ENCODE measurements at places on chromosomes 5 and 9.
A peak's percentile ranks its signal among the peaks of the same experiment; 100 is the strongest.

- no peak for DNase-seq
These were observed 17.3 kb downstream of the NFIB start for GRCh38 chr9:14296495-14297113.

GRCh38 chr5:117255211-117256027 lies 680.8 kb upstream of the SEMA6A start:
- no peak for DNase-seq

DNA sequence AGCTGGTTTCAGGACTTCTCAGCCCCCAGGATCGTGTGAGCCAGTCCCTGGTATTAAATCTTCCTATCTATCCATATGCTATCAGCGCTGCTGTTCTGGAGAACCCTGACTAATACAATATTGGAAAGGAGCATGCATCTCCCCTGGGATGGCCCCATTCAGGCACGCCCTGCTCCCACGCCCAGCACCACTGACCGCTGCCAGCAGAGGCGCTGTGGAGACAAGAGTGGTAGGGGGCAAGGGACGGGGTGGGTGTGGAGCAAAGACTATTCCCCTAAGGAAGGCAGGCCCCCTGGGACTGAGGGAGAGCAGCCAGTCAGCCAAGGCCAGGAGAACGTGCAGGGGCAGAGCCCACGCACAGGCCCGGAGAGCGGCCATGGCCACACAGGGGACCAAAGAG lies 116.0 kb downstream of the VAV2 start:
- peak; percentile 67 for DNase-seq

DNA sequence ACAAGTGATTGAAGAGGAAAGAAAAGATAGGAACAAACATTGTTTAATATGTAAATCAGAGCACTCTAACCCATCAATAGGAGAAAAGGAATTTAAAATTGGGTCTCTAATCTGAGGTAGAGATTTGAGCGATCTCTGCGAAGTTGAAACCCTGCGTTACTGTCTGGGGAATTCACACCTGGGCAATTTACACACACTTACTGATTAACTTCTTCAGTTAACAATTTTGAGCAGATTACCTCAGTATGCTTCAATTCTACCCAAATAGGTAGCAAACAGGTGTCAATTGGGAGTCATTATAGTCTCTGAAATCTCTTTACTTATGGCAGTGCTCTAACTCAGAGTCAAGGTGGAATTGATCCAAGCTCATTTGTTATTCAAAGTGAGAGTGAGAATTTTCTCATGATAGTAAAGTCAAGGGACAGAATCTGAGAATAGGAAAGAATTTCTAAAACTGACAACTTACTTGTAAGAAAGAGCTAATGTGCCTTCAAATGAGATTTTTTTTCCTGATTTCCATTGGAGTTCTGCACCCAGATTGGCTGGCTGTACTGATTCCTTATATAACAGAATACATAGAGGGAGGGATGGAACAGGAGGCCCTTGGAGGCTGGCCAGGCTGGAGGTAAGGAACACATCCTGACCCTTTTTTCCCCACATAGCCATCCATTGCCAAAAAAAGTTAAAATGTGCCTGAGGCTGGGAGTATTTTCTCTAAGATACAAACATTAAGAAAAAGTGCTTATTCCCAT lies 27.1 kb upstream of the IFNA14 start:
- no peak for DNase-seq

DNA sequence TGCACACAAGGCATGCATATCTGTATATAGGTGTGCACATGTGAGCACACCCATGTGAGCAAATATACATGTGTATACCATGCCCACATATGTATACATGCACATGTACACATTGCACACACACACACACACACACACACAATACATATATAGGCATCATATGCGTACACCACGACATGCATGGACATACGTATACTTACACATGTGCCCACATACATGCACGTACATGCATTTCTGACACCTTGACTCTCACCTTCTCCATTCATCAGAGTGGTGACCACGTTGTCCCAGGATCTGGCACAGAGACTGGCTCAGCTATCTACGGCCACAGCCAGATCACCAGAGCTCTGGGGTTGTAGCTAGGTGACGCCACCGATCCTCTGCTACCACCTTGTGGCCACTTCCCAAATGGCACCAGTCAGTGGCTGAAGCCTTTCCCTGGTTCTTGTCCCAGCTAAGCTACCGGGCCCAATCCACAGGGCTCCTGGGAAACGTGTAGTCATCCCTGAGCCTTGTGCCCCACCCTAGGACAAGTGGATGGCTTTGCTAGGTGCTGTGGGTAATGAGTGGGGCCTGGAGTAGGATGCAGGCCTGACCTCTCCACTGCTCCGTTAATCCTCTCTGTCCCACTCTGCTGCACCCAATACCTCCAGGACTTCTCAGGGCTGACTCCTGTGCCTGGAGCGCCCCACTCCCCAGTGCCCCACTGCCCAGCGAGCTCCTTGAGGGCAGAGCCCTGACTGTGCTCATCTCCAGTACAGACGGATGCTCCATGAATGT lies 194.4 kb downstream of the RGS3 start:
- DNase-seq = peak; percentile 96

GRCh38 chr5:37090781-37091180 lies 158.4 kb downstream of the CPLANE1 start:
- no peak for DNase-seq

DNA sequence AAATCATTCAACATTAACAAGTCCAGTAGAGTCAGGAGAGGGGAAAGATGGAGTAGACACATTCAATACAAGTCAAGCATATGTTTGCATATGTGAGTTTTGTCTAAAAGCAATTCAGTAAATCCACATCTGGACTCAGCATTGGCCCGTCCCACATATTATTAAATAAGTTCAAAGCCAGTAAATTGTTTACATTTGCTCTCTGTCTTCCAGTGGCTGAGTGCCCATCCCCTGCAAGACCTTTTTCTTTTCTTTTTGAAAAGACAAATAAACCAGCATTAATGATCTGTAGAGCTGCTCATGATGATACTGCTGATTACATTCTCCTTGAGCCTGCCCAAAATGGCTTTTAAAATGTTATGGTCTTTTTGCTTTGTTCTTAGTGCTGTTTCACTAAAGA lies 71.1 kb downstream of the TNC start:
- DNase-seq = no peak

DNA sequence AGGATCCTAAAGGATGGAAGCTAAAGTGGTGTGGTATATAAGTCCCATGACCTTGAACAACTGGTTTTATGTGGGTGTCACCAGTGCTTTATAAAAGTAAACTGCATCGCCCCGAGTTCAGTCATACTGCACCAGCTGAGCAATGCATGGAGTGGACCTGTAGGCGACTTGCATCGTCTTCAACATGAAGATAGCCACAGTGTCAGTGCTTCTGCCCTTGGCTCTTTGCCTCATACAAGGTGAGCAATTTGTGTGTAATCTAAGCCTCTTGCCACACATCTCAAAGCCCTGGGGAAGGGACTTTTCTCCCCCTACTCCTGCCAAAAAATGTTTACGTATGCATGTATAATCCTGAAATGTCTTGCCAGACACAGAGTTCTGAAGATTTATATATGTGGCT lies at the start of gene SPINK5:
TSS of gene SPINK5 (plus strand) at position 120 of the 400 bp plus-strand sequence. CDS start at position 185, 65 bp downstream.
- DNase-seq = no peak

DNA sequence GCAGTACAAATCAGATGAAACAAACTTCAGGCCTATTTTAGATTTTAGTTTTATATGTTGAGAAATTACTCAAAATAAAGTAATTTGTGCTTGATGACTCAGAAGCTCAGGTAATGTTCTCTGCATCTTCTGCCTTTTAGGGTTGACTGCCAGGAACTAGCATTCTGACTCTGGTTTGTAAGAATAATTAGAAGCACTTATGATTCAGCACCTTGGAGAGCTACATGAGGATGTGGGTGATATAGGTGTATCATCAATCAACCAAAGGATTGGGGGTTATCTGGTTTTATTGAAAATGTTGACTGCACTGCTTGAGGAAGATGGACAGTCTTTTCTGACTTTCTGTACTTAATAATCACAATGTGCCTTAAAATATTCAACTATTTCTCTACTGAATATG lies 118.7 kb upstream of the SGCD start:
- no peak for DNase-seq

DNA sequence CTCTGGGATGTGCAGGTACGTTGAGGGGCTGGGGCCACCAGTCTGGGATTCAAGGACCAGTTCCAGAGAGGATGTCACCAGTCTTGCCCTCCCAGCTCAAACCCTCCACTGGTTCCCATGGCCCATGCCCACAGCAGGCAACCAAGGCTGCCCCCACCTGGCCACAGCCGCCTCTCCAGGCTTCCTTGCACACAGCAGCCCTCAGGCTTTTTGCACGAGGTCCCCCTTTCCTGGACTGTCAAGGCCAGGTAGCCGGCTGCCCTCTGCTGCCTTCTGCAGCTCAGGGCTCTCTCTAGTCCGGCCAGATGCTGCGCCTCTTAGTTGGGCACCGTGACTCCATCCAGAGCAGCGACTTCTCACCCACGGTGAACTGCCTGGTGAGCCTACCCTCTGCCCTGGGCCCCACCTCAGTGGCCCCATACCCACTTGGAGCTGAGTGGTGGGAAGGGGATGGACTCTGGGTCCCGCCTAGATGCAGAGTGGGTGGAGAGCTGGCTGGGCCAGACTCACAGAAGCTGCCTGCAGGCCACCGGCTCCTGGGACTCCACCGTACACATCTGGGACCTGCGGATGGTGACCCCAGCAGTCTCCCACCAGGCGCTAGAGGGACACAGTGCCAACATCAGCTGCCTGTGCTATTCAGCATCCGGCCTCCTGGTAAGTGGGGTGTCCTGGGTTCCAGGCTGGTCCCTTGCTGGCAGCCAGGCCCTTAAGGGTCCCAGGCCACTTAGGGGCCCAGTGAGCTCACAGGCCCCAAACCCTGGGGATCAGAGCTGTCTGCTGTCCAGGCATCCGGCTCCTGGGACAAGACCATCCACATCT lies 2.9 kb downstream of the WDR38 start:
- peak; percentile 60 for DNase-seq

- no peak for DNase-seq
These were observed 1.0 kb upstream of the UBAP1 start for GRCh38 chr9:34177593-34178435.

DNA sequence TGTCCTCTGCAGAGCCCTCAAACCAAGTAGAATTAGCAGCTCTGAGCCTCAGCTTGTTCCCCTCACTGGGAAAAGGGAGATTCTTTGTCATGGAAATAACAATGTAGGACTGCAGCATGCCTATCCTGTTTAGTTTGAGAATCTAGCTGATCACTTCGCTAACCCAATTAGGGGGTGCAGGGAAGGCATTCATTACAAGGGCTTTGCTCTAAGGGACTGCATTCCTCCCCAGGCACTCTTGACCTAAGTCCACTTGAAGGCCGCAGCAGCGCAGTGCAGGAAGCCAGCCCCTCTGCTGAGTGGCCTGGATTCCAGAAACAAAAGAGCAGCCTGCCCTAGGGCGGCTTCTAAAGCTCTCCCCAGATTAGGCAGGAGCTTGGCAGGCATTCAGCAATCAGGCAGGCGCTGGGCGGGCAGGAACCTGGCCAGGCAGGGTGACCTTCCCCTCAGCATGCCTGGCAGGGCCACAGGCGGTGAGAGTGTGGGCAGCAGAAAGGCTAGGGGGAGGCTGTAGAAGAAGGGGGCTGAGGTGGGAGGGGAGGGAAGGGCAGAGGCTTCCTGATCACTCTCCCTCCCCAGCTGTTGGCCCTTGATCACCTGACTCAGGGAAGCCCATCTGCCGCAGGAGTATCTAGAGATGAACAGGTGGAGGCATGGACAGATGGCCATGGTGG lies 24.8 kb downstream of the CCNJL start:
- DNase-seq = peak; percentile 47

GRCh38 chr9:86099701-86100364 lies 475 bp upstream of the GOLM1 start:
- peak; percentile 15 for DNase-seq

- no peak for DNase-seq
These were observed 89.2 kb downstream of the CAMSAP1 start for GRCh38 chr9:135817951-135818717.

DNA sequence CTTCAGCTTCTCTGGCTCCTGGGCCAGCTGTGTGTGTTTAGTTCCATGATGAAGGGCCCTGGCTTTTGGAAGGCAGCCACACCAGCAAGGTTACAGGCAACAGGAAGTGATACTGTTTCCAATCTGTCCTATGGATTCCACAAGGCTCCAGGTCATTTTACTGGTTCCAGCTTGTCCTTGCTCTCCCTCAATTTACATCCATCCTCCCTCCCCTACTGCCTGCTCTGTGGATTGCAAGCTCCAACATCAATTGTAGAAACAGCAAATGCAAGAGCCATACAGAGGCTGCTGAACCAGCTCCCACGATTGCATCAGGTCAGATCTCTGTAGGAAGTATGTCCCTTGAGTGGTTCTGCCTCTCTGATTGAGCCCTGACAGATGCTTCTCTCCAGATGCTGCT lies 409.8 kb downstream of the NTRK2 start:
- DNase-seq = no peak

GRCh38 chr5:39164016-39164415 lies 55.3 kb downstream of the FYB1 start:
- DNase-seq = no peak

GRCh38 chr5:55832446-55832845 lies 18.7 kb upstream of the IL31RA start:
- no peak for DNase-seq

DNA sequence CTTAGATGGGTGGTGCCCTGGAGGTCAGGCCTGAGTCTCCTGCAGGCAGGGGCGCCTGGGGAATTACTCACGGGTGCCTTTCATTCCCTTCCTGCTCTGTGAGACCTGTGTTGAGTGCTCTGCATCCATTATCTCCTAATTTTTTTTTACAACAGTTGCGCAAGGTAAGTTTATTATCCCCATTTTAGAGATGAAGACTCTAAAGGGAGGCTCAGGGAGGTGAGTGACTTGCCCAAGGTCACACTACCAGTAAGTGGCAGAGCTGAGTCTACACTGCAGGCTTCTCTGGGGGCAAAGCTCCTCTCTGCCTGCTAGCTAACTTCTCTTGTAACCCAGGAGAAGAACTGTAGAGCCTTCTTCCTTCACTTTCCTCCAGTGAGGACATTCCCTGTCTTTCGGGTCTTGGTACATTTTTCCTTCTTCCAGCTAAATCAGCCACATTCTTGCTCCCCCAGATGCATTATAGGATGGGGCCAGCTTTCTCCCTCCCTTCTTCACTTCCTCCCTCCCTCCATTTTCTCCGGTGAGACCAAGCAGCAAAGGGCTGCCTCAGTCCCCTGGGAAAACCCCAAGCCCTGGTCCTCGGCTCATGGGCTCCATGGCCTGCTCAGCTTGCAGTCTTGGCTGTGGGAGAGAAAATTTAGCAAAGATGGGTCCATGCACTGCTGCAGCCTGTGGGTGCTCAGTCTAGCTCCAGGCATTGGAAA lies 1.8 kb downstream of the PRR7 start:
- DNase-seq = no peak

- peak; percentile 71 for DNase-seq
These were observed 21.2 kb downstream of the DYNC2I2 start for GRCh38 chr9:128635266-128636023.

DNA sequence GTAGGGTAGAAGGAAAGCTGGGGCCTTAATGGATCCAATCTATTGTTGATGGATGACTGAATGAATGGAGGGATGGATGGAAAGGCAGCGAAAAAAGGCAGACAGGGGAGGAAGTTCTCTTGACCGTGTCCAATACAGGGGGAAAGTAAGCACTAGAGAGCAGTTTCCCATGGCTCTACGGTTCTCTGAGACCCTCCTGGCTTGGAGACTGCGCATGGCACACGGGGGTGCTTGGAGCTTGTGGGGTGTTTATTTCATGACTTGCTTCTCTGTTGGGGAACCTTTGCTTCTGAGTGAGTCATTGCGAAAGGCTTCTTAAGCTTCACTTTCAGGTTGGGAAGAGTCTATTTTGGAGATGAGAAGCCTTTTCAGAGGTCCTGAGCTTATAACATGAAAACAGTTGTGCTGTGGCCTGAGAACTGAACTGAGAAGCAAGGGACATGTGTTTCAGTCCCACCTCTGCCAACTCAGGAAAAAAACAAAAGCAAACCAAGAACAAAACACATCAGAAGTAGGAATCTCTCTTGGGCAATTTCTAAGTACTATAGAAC lies 12.8 kb upstream of the TEX48 start:
- DNase-seq = no peak

GRCh38 chr5:150022158-150022531 lies 21.6 kb downstream of the HMGXB3 start:
- DNase-seq = no peak

Data from endothelial cell (in vitro differentiated cells).